IMR-90 (cell line): ENCODE measurements at places on chromosomes 5 and 9. TPM values are rescaled to one million over a fixed set of nuclear protein-coding genes. Genes with fewer than 3 reads are reported as not detected.
A peak's percentile ranks its signal among the peaks of the same experiment; 100 is the strongest.

GRCh38 chr5:135186662-135187522 lies 152.9 kb upstream of the PITX1 start:
- peak; percentile 33 for DNase-seq

DNA sequence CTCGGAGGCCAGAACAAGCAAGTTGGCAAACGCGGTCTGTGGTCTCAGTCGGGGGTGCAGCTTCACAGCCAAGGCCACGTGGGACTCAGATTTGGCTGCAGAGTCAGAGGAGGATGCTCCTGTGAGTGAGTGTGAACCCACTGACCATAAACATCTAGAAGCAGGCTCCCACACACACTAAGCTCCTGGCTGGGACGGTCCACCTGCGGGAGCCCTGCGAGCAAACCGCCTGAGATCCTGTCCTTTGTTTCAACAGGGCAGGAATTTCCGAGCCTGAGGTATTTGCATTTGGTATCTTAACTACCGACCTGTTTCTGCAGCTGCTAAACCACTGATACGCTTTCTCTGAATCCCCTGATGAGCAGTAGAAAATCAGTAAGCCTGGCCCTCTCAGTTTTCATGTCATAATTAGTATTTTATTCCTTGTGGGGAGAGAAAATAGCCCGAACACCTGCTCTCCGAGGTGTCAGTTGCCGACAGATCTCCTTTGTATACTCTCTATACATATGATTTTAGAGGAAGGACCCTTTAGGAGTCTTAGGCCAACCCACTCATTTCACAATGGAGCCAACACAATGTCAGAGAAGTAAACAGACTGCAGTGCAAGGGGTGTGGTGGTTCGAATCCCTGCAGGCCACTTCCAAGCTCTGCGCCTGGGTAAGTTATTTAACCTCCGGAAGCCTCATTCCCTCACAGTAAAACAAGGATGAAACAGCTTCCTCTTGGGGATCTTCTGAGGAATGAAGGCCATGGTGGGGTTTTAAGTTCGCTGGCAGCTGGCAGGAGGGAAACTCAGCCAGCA lies 40.9 kb upstream of the PWWP2A start:
- DNase-seq = peak; percentile 19

DNA sequence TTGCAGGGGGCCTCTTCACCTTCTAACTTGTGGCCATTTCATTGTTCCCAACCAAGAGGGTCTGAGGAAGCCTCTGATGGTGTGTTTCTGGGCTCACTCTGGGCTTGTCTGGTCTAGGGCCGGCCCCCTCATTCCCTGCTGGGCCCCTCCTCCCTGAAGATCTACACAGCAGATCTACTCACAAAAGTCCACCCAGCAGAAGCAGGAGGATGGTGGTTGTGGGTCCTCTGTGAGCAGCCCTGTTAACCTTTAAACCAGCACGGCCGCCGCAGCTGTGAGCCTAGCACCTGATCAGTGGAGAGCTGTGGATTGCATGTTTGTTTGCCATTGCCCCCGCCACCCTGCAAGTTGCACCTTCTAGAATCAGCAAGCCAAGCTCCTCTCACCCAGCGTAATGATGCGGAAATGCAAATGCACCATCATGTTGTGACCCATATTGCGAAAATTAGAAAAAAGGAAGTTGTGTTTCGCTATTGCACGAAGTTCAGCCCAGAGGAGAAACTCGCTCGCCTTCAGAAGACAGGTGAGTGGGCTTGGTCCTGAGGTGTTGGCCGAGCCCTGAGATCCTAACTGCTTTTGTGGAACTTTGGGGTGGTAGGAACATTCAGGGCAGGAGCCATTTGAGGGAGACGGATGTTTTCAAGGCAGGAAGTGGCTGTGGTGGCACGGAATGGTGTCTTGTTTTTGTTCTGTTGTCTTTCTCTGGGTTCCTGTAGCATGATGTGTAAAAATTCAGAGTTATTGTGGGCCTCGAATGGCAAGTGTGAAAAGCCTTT lies 16.7 kb downstream of the FGD3 start:
- DNase-seq = no peak

DNA sequence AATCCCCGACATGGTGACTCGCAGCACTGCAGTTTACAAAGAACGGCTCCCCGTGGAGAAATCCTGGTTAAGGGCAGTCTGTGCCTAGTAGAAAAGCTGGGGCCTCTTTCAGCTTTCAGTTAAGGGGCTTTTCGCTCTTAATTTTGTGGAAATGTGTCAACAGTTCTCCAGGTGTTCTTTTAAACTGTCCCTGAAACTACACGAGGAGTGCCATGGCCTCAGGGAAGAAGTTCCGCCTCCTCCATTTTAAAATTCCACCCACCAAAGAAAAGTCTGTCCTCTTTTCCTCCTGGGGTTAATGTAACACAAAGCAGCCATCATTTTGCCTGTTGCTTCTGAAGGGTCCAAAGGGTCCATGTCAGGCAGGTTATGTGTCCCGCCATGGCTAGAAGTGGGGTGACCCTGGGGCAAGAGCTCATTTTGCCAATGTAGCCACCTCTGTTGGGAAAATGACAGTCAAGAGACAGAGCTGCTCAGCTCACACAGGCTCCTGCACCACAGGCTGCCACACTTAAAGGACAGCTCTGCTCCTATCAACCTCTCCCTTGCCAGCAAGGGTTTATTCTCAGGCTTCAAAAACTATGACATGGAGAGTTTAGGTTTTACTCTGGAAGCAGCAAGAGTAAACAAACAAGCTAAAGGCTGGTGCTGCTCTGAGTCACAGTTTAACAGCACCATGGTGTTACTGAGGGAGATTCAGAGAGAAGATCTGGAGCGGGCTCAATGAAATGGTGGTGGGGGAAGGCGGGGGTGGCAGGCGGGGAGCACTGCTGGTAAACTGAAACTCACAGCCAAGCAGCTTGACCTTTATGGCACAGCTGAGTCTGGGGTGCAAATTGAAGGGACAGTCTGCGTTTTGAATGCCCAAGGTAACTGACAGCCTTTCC lies 3.2 kb downstream of the WHRN start:
- peak; percentile 81 for DNase-seq

DNA sequence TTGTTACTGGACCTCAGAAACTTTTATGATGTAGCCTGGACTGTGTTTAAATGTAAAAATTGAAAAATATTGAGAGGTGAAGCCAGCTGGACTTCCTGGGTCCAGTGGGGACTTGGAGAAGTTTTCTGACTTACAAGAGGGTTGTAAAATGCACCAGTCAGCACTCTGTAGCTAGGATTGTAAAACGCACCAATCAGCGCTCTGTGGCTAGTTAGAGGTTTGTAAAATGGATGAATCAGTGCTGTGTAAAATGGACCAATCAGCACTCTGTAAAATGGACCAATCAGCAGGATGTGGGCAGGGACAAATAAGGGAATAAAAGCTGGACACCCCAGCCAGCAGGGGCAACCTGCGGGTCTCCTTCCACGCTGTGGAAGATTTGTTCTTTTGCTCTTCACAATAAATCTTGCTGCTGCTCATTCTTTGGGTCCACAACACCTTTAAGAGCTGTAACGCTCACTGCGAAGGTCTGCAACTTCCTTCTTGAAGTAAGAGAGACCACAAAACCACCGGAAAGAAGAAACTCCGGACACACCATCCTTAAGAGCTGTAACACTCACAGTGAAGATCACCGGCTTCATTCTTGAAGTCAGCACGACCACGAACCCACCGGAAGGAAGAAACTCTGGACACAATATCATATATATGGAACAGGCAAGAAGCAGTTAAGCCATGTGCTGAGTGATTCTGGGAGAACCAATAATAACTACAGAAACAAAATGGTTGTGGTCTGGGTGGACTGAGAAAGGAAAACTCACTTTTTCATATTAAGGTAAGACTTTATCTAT lies 201.3 kb downstream of the GABRG2 start:
- no peak for DNase-seq

DNA sequence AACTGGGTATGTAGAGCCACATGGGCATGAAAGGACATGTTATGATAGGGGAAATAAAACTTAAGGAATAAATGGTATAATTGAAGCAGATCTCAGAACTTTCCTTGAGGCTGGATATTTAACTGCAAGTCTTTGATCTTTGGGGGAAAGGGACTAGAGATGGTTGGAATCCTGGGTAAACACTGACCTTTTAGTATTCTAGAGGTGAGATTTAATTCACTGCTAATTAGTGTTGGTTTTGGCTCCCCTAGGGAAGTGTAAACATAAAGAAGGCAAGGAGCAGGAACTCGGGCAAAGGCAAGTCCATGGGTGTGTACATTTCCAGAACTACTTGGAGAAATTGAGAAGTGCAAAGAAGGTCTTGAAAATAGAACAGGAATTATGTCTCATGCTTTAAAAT lies 16.6 kb downstream of the NIM1K start:
- no peak for DNase-seq

DNA sequence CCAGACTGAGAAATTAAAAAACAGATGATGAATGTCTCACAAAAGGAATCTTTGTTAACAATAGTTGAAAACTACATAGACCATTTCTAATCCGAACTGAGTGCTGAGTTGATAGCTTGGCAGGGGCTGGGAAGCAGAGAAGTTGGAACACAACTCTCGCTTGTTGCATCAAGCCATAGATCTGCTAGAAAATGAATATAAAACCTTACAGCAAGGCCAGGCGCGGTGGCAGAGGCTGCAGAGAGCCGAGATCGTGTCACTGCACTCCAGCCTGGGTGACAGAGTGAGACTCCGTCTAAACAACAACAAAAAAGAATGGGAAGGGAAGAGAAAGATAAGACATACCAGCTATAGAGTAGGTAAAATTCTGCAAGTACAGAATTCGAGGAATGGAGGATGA lies 28.0 kb upstream of the SPZ1 start:
- DNase-seq = no peak

DNA sequence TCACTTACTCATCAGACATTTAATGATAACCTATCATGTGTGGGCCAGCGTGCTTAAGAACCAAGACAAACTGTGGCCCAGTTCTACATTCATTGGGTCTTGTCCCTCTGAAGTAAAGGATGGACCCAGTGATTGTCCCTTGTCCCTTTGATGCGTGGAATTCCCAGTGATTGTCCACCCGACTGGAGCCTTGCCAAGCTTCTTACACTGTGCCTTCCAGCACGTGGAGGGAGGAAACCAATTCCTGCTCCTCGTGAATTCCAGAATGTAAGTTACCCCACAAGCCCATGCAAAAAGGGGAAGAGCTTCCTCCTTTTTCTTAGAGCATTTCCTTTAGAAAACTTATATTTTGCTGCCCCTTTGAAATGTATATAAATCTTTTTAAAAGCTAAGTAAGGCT lies 7.9 kb downstream of the CKMT2 start:
- no peak for DNase-seq

DNA sequence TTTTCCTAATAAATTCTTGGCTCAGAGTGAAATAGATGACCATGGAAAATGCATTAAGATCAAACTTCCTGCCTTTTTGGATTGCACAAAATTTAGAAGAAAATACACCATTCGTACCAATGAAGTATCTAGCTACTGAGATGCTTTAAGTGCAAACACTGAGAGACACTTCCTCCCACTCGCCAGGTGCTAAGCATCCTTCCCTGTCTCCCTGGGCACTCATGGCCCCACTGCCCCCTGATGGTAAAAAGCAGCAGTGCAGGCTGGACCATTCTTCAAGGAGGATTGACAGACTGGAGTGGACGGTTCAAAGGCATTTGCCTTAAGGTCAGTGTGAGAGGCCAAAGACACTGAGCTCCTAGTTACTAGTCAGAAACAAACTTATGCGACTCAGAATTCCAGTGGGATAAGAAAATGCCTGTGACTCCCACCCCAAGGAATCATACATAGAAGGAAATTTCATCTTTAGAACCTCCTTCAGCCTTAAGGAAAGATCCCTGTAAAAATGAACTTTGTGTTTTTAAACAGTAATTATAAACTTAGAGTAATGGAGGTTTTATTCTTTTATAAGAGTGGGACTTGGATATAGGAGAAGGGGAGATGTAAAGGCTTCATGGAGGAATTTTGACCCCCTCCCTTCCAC lies 86.0 kb upstream of the SLC30A5 start:
- peak; percentile 30 for DNase-seq

- no peak for DNase-seq
Observed at GRCh38 chr5:68181039-68181599, 34.4 kb upstream of the PIK3R1 start.

GRCh38 chr9:21687351-21687750 lies 115.1 kb upstream of the MTAP start:
- no peak for DNase-seq

Gene FAM78A
- 0.27 and 0.56 TPM in 2 replicates for polyA plus RNA-seq

Gene OR2V1
- polyA plus RNA-seq = not detected in 2 replicates

Gene WDR70
- polyA plus RNA-seq = 12.1 and 16.7 TPM in 2 replicates

Gene CSF2
- polyA plus RNA-seq = 0.26 and 0.31 TPM in 2 replicates

Gene FYB1
- polyA plus RNA-seq = not detected in 2 replicates
